ENCODE measurements at places on chromosomes 12 and 14. TPM values are rescaled to one million over a fixed set of nuclear protein-coding genes. Genes with fewer than 3 reads are reported as not detected.

- no peak for DNase-seq
These were observed 328.7 kb downstream of the FLRT2 start for GRCh38 chr14:85858634-85859033.

GRCh38 chr12:2198005-2198501 lies 145.3 kb downstream of the CACNA1C start:
- no peak for DNase-seq

DNA sequence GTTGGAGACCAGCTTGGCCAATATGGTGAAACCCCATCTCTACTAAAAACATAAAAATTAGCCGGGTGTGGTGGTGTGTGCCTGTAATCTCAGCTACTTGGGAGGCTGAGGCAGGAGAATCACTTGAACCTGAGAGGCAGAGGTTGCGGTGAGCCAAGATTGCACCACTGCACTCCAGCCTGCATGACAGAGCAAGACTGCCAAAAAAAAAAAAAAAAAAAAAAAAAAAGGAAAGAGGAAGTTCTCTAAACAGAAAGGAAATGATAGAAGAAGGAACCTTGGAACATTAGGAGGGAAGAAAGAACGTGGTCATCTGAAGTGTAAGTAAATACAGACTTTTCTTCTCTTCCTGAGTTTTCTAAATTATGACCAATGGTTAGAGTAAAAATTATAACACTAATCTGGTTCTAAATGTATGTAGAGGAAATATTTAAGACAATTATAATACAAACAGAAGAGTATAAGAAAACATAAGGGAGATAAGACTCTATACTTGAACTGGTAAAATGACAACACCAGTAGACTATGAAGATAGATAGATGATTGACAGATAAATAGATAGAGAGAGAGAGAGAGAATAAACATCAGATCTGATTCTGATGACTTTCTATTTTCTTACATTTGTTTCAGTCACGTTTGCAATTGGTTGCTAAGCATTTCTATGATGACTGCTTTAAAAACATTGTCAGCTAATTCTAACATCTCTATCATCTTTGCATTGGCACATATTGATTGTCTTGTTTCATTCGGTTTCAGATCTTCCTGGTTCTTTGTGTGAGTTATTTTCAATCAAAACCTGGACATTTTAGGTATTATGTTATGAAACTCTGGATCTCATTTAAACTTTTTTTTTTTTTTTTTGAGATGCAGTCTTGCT lies 12.9 kb upstream of the CORO1C start:
- no peak for DNase-seq

- DNase-seq = no peak
These were observed at the start of gene PLEKHG7 for GRCh38 chr12:92702754-92703679. PLEKHG7 (plus strand) TSS chr12:92702989; CDS start chr12:92706632, 3,643 bp downstream.

- DNase-seq = peak; percentile 10
These were observed 8.3 kb upstream of the MTA1 start for GRCh38 chr14:105411017-105411941.

DNA sequence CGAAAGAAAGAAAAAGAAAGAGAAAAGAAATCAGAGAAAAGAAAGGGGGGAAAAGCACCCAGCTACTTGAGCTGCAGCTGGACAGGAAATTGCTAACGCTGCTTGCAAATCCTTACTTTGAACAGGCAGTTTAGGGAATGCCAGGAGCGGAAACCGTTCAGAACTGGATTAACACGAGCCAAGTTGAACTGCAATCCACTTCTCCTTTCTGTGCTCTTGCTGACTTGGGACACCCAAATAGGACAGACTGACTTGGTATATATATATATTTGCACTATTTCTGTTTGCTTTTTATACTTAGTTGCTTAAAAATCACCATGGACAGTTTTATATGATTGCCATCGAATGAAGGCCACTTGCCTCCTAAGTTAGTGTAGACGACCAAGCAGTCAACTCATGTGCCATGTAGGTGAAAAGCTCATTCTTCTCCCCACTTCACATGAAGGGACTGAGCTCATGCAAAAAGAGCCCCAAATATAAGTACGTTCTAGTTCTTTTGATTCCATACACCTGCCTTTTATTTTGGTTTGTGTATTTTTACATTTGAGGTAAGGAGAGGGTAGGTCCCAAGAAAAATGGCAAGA lies 5.5 kb downstream of the DUSP6 start:
- peak; percentile 68 for DNase-seq

- DNase-seq = peak; percentile 48
These were observed 207.5 kb downstream of the CALM1 start for GRCh38 chr14:90604356-90604755.

DNA sequence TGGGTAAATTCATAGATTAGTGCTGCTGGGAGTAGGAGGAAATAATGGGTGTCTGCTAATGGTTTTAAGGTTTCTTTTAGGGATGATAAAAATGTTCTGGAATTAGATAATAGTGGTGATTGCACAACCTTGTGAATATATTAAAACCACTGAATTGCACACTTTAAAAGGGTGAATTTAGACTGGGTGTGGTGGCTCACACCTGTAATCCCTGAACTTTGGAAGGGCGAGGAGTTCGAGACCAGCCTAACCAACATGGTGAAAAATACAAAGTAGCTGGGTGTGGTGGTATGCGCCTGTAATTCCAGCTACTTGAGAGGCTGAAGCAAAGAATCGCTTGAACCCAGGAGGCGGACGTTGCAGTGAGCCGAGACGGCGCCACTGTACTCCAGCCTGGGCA lies 1.3 kb downstream of the RAD52 start:
- DNase-seq = no peak

- no peak for DNase-seq
These were observed 59.4 kb upstream of the FICD start for GRCh38 chr12:108455706-108456105.

GRCh38 chr14:23306412-23307145 lies at the start of gene BCL2L2:
BCL2L2 (plus strand) TSS chr14:23306833; CDS start chr14:23307768, 935 bp downstream.
- DNase-seq = peak; percentile 84

GRCh38 chr12:26465419-26466097 lies 270.2 kb downstream of the SSPN start:
- peak; percentile 7 for DNase-seq

- peak; percentile 47 for DNase-seq
These were observed 34.3 kb upstream of the TXNRD1 start for GRCh38 chr12:104181313-104181712.

DNA sequence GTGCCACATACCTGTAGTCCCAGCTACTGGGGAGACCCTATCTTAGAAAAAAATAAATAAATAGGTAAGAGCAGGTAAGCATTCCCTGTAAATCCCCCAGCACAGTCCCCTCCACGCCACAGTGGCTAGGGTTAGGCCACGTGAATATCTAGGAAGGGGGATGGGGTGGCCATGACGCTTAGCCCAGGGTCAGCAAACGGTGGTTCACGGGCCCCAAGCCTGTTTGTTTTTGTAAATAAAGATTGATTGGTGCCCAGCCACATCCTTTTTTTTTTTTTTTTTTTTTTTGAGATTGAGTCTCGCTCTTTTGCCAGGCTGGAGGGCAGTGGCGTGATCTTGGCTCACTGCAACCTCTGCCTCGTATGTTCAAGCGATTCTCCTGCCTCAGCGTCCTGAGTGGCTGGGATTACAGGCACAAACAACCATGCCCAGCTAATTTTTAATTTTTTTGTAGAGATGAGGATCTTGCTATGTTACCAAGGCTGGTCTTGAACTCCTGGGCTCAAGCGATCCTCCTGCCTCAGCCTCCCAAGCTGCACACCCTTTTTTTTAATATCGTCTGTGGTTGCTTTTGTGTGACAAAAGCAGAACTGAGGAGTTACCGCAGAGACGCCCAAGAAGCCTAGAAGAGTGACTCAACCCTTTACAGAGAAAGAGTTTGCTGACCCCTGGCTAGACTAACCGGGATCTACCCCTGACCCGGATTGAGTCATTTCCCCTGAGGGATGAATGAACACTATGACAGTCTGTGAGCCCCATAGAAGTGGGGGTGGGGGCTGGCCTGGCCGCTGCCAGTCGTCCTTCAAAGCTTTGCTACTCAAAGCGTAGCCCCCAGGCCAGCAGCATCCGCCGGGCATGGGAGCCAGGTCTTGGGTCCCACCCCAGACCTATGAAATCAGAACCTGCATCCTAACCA lies 113.7 kb upstream of the NCOR2 start:
- DNase-seq = peak; percentile 65

GRCh38 chr12:90858252-90858651 lies 96.7 kb downstream of the CCER1 start:
- DNase-seq = no peak

- no peak for DNase-seq
These were observed 23.0 kb upstream of the SERPINA4 start for GRCh38 chr14:94538070-94538740.

DNA sequence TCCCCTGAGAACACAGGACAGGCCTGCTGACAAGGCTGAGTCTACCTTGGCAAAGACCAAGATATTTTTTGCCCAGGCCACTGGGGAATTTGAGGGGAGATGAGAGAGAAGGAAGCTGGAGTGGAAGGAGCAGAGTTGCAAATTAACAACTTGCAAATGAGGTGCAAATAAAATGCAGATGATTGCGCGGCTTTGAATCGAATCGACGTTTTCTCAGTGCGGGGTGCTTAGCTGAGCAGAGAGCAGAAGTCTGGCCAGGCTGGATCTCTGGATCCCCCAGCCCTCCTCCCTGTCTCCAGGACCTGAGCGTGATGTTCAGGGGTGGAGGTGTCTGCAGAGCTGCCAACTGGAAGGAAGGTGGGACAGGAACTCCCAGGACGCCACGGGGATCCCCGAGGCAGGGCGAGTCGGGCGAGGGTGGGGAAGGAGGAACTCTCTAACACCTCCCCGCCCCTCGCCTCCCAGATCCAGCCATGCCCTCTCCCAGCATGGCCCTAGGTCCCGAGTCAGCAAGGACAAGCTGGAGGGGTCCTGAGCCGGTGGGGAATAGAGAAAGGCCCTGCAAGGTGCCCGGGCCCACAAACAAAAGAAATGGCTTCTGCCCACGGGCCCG lies 527 bp upstream of the CARMIL3 start:
- DNase-seq = no peak

GRCh38 chr12:57086493-57087009 lies 2.4 kb upstream of the NAB2 start:
- peak; percentile 76 for DNase-seq

- peak; percentile 25 for DNase-seq
These were observed 240.0 kb upstream of the CPNE8 start for GRCh38 chr12:39145175-39145999.

GRCh38 chr12:127556231-127556886 lies 710.6 kb upstream of the TMEM132C start:
- DNase-seq = no peak

GRCh38 chr12:103626498-103626897 lies 39.4 kb downstream of the STAB2 start:
- no peak for DNase-seq

DNA sequence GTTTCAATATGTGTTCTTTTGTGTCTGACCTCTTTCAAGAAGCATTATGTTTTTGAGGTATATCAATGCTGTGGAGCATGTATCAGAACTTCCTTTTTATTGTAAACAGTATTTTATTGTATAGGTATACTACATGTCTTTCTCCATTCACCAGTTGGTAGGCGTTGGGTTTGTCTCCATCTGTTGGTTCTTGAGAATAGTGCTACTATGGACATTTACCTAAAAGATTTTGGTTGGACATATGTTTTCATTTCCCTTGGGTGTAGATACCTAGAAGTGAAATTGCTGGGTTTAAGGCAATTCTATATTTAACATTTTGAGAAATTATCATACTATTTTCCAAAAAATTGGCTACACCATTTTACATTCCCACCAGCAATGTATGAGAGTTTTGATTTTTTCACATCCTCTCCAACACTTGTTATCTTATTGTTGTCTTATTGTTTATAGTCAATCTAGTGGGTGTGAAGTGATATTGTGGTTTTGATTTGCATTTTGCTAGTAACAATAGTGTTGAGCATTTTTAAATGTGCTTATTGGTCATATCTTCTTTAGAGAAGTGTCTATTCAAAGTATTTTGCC lies 409.2 kb downstream of the IPO8 start:
- peak; percentile 68 for DNase-seq

DNA sequence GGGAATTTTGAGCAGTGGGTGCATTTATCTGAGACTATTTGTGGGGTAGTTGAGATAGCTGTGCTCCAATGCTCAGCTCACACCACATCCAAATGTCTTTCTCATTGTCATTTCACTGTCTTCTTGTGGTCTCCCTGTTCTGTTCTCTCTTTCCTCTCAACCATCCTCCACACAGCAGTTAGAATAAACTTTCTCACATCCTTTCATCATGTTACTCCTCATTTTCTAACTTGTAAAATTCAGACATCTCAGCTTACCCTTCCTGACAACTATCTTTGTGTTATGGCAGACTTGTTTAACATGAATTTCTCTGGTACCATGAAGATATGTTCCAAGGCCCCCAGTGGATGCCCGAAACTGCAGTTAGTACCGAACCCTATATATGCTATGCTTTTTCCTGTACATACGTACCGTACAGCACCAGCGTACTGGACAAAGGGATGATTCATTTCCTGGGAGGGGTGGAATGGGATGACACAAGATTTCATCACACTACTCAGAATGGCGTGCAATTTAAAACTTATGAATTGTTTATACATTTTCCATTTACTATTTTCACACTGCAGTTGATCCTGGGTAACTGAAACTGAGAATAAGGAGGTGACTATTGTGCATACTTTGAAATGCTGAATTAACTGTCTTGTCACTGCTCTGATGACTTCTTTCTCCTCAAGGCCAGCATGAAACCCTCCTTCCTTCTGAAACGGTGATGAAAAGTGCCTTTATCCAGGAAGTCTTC lies 177.1 kb upstream of the SLC38A2 start:
- DNase-seq = peak; percentile 94

Gene CD4
- total RNA-seq = not detected

Gene HSPA2
- total RNA-seq = 2.5 TPM

Gene LMNTD1
- total RNA-seq = not detected

Gene COL2A1
- total RNA-seq = not detected

Gene DLGAP5
- total RNA-seq = 23.8 TPM

Gene CCDC92
- 22.7 TPM for total RNA-seq

Gene MMP19
- 11.1 TPM for total RNA-seq

Gene KRT5
- not detected for total RNA-seq

Gene ERBB3
- 1.5 TPM for total RNA-seq

Gene RASSF9
- total RNA-seq = 8.5 TPM

Gene B4GALNT3
- 0.09 TPM for total RNA-seq

Gene BEST3
- not detected for total RNA-seq

All from fibroblast of the aortic adventitia (primary cell).